ENCODE measurements at places on chromosomes 1 and 21. TPM values are rescaled to one million over a fixed set of nuclear protein-coding genes. Genes with fewer than 3 reads are reported as not detected.

The TMEM269 gene
- total RNA-seq, result not detected

The CFHR5 gene
- not detected for total RNA-seq

The NGF gene
- 3.1 TPM for total RNA-seq

The DMBX1 gene
- not detected for total RNA-seq

The AIM2 gene
- total RNA-seq, result 0.32 TPM

The TNNI3K gene
- 4.5 TPM for total RNA-seq

The AGT gene
- total RNA-seq, result 12.2 TPM

The NUDT17 gene
- total RNA-seq, result 3.6 TPM

The SNIP1 gene
- 10.8 TPM for total RNA-seq

The CD1E gene
- total RNA-seq, result 0.23 TPM

DNA sequence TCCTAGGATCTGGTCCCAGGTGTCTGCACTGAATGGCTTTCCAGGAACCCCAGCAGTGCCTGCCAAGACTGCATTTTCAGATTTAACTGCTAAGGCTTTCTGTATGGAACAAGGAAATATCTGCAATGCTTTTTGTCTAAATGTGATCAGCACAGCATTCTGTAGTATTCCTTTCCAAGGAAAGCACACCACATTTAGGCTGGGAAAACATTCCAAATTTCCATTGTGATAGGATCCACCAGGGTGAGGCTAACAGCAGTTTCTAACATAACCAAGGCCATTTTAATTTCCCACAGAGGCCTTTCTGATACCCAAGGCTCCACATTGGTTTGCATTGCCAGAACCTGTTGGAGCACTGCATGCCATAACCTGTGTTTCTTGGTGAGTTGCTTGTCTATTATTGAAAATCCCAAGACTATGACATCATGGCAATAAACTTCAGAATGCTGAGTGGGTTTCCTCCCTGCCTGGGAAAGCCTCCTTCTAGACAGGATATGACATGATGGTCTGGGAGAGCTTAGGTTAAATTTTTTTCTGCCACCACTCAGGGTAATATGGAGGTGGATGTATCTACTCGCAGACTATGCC lies 23.3 kb upstream of the PTGFRN start:
- H3K27me3 ChIP-seq, result no peaks in the 10 kb centered on the region
- H3K36me3 ChIP-seq, result no peaks in the 10 kb centered on the region
- no peaks in the 10 kb centered on the region for H3K4me1 ChIP-seq

DNA sequence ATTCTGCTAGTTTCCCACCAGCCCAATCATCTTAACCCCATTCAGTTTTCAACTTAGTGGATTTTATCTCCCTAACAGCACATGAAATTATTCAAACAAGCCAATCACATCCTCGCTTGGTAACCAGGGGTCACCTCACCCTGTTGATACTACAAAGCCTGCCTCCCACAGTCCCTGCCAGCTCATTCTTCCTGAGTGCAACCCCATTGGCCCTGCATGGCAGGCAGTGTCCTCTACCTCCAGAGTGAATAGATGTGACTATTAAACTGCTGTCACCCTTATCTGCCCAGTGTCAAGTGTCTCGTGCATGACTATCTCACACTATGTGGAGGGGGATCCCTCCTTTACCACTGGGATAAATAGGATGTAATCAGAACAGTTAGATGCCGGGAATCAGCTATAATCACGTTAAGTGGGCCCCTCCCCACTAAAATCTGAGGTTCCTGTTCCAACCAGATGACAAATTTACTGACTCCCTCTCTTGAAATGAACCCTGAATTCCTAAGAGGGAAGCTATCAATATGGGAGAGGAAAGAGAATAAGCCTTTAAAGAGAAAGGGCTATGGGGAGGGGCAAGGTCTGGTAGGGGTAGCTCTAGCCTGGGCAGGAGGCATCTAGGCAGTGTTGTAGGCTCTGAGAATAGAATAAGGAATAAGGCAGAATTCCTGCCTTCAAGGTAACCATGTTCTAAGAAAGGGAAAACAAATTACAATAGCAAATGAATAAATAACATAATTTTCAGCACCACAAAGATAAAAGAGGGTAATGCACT lies 155.9 kb downstream of the SLC30A10 start:
- no peaks in the 10 kb centered on the region for H3K27me3 ChIP-seq
- H3K4me3 ChIP-seq, result no peak overlapping the region
- no peak for DNase-seq

DNA sequence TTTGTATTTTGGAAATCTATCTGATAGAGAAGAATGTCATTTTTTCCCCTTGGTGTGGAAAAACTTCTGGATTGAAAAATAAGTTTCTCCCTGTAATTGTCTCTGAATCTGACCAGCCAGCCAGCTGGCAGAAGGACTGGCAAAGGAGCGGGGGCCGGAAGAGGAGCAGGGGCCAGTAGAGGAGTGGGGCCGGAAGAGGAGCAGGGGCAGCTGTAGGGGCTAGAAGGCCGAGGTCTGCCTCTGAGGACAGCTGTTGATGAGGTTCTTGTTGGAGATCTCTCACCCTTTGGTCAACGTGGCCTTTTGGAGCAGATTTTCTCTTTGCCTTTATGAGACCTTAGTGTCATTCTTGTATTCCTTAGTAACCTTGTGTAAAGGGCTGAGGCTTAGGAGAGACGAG lies 121.8 kb downstream of the GALNT2 start:
- H3K27me3 ChIP-seq, result no peaks in the 10 kb centered on the region
- H3K4me3 ChIP-seq, result no peak overlapping the region
- peak; percentile 31 for DNase-seq
- H3K27ac ChIP-seq, result peak overlapping the region; percentile 24
- peaks cover 83% of the 10 kb centered on the region for H3K4me1 ChIP-seq

- H3K36me3 ChIP-seq, result no peaks in the 10 kb centered on the region
- H3K4me1 ChIP-seq, result no peaks in the 10 kb centered on the region
- H3K27me3 ChIP-seq, result no peaks in the 10 kb centered on the region
- no peak overlapping the region for H3K4me3 ChIP-seq
- no peak overlapping the region for H3K27ac ChIP-seq
- no peak for DNase-seq
These were observed 10.1 kb upstream of the KCTD3 start for GRCh38 chr1:215556996-215557395.

- H3K27me3 ChIP-seq, result no peaks in the 10 kb centered on the region
- H3K4me1 ChIP-seq, result peaks cover 32% of the 10 kb centered on the region
- DNase-seq, result no peak
- H3K4me3 ChIP-seq, result no peak overlapping the region
These were observed 7.9 kb downstream of the SH3BGRL3 start for GRCh38 chr1:26287811-26288210.

- H3K4me3 ChIP-seq, result no peak overlapping the region
- H3K27me3 ChIP-seq, result no peaks in the 10 kb centered on the region
These were observed 151.0 kb downstream of the FMN2 start for GRCh38 chr1:240242601-240243144.

- no peaks in the 10 kb centered on the region for H3K27me3 ChIP-seq
- no peak for DNase-seq
- H3K4me3 ChIP-seq, result peak overlapping the region; percentile 41
- H3K4me1 ChIP-seq, result peaks cover 22% of the 10 kb centered on the region
- no peaks in the 10 kb centered on the region for H3K36me3 ChIP-seq
These were observed 13.7 kb downstream of the TLR5 start for GRCh38 chr1:223129229-223129901.

DNA sequence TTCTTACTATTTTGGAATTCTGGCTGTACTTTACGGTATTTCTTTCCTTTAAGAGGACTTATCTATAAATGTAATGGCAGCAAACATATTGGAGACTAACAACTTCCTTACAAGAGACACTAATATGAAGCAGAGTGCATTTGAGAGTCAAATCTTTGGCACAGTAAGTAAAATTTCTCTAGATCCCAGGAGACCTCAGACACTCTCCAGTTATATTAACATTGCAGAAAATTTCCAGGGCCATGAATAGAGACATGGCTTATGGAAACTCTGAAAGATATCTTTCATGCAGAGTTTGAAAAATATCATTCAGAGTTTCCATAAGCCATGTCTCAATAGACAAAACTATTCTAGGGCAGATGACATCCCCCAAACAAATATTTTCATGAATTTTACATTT lies 51.2 kb downstream of the IL23R start:
- no peaks in the 10 kb centered on the region for H3K36me3 ChIP-seq
- no peaks in the 10 kb centered on the region for H3K27me3 ChIP-seq
- no peak for DNase-seq
- H3K4me3 ChIP-seq, result no peak overlapping the region
- no peak overlapping the region for H3K27ac ChIP-seq

- H3K27ac ChIP-seq, result no peak overlapping the region
- H3K4me3 ChIP-seq, result no peak overlapping the region
- H3K27me3 ChIP-seq, result no peaks in the 10 kb centered on the region
These were observed 262.8 kb downstream of the TPR start for GRCh38 chr1:186112280-186112679.

GRCh38 chr1:12619792-12620487 lies 1.9 kb upstream of the DHRS3 start:
- peaks cover 63% of the 10 kb centered on the region for H3K4me1 ChIP-seq
- peak; percentile 96 for DNase-seq
- H3K36me3 ChIP-seq, result no peaks in the 10 kb centered on the region
- peak overlapping the region; percentile 98 for H3K27ac ChIP-seq

DNA sequence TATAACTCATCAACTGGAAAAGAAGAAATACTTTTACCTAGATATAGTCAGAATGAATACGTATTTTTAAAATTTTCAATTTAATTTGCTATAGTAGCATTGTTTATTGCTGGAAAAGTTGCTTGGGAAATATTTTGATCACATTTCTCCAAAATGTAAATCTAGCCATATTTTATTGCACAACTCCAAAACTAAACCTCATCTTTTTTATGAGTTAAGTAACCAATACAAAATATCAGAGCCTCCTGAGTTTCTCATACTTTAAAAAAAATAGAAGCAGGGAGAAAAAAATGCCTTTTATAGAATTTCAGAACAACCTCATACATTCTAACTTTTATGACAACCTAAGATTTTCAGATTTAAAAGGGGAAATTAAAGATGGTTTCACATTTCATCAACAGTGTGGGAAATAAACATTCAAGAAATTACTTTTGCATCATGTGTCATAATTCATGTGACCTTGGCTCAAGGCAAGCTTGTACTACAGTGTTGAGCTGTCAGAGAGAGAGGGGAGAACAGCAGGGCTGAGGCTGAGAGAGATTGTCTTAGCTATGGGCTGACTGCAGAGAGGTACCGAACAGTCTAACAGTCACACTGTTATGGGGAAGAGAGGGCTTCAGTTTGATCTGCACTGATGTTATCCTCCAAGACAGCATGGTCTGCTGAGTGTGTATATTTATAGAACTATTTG lies 519.0 kb downstream of the LTN1 start:
- no peak overlapping the region for H3K27ac ChIP-seq
- H3K4me1 ChIP-seq, result no peaks in the 10 kb centered on the region
- no peaks in the 10 kb centered on the region for H3K27me3 ChIP-seq
- no peak overlapping the region for H3K4me3 ChIP-seq

DNA sequence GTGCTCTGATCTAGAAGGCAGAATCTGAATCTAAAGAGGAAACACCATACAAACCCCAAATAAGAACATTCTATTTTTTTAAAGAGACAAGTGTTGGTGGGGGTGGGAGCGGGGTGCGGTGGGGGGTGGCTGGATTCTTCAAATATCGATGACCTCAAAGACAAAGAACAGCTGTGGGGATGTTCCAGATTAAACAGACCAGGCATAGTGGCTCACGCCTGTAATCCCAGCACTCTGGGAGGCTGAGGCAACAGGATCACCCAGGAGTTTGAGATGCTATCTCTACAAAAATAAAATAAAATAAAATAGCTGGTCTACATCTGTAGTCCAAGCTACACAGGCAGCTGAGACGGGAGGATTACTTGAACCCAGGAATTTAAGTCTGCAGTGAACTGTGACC lies 5.0 kb downstream of the ATP1A4 start:
- H3K27ac ChIP-seq, result no peak overlapping the region
- no peak for DNase-seq
- H3K4me3 ChIP-seq, result no peak overlapping the region
- no peaks in the 10 kb centered on the region for H3K27me3 ChIP-seq
- no peaks in the 10 kb centered on the region for H3K4me1 ChIP-seq

GRCh38 chr1:39216771-39217170 lies 12.3 kb downstream of the MACF1 start:
- no peaks in the 10 kb centered on the region for H3K36me3 ChIP-seq
- DNase-seq, result no peak
- peak overlapping the region; percentile 55 for H3K27ac ChIP-seq
- H3K4me3 ChIP-seq, result no peak overlapping the region

DNA sequence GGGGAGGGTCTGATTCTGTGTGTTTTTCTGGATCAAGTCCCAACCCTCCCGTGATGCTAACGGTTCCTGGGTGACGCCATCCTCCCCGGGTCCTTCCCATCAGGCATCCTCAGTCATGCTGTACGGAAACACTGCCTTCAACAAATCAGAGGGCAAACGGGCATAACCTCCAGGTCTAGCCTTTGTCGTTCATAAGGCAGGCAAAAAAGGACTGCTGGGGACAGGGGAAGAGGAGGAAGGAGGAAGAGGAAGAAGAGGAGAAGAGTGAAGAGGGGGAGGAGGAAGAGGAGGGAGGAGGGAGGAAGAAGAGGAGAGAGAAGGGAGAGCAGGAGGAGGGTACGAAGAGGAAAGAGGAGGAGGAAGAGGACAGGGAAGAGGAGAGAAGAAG lies 84.4 kb downstream of the ITPKB start:
- H3K4me1 ChIP-seq, result no peaks in the 10 kb centered on the region
- no peak for DNase-seq
- no peaks in the 10 kb centered on the region for H3K27me3 ChIP-seq
- H3K27ac ChIP-seq, result no peak overlapping the region

DNA sequence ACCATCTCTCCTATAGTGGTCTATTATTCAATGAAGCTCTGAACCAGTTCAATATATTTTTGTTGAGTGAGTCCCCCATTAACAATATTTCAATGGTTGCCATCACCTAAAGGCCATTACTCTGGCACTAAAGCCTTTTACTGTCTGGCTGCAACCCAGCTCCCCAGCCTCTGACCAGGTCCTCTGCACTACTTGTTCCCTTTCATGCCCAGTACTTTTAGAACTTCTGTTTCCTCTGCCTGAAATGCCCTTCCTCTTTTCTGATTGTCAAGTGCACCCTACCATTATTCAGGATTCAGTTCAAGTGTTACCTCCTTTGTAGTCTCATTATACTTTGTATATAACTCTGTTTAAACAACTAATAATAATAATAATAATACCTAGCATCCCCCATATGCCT lies 30.4 kb upstream of the ZFYVE9 start:
- H3K4me3 ChIP-seq, result no peak overlapping the region
- no peaks in the 10 kb centered on the region for H3K27me3 ChIP-seq
- peak; percentile 81 for DNase-seq
- H3K36me3 ChIP-seq, result no peaks in the 10 kb centered on the region
- no peaks in the 10 kb centered on the region for H3K4me1 ChIP-seq

Data from esophagus muscularis mucosa (tissue), 4 donors.